ENCODE measurements at places on chromosomes 3 and 15.

DNA sequence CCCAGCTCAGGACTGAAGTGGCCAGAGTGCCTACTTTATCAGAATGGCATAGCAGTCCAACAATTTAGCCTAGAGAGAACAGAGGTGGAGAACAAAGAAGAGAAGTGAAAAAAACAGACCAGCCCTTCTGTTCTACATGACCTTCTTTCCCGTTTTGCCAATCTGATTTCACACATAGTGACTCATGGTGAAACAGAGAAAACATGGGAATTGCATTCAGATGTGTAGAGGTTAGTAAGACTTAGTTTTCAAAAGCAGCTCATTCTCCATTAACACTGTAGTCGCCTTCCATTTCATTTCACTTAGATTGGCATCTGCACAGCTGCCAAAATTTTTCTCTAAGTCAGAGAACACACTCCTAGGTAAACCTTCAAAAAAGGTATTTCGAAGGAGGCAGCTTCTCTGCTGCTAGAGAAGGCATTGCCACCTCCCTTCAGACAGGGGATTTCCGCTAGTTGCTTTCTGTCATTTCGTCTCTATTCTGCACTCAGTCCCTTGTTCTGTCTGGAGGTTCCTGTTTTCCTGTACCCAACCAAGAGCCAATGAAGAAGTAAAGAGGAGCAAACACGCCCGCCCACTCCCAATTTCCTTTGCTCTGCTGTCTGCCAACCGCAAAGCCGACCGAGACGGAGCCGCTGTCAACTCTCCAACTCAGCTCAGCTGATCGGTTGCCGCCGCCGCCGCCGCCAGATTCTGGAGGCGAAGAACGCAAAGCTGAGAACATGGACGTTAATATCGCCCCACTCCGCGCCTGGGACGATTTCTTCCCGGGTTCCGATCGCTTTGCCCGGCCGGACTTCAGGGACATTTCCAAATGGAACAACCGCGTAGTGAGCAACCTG lies at the start of gene ARL6IP5:
ARL6IP5 (plus strand) TSS at position 612 of the 842 bp plus-strand sequence; CDS start at position 723, 111 bp downstream.
- peak; percentile 84 for DNase-seq

GRCh38 chr3:99878005-99878404 lies 60.3 kb downstream of the CMSS1 start:
- DNase-seq = no peak

DNA sequence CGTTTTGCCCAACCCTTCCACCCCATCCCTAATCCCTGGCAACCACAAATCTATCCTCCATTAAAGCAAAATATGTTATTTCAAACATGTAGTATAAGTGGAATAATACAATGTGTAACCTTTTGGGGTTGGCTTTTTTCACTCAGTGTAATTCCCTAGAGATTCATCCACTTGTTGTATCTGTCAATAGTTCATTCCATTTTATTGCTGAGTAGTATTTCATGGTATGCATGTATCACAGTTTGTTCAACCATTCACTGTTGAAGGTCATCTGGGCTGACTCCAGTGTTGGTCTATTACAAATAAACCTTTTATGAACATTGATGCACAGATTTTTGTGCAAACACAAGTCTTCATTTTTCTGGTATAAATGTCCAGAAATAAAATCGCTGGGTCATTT lies 38.8 kb downstream of the BSN start:
- no peak for DNase-seq

DNA sequence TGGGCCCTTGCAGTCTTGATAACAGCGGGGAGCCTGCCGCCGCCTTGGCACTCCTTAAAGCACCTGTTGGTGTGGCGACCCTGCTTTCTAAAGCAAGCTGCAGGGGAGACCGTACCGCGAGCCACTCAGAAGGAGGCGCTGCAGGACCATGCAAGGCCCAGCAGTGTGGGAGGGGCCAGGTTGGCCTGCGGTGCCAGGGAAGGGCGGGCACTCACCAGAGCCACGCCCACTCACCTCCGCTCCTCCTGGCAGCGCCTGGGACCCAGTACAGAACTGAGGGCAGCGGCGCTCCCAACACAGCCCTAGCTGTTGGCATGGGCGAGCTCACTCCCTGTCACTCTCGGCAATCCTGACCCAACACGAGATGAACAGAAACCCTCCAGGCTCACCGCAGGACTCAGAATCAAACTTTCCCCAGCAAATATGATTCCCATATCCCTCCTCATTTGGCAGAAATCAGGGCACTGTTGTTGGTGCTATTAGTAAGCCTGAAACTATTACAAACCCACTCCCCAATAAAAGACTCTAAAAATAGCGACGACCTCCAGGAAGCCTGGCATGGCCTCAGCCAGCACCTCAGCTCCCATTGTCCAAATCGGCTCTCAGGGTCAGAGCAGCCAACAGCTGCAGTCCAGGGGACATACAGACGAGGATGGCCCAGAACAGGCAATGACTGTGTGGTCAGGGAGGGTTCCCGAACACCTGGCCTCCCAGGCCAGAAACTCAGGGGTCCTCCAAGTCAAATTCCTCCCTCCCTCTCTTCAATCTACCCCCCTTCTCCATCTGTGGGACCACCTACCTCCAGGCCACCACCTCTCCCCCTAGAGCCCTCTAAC lies 77.2 kb downstream of the TBC1D2B start:
- DNase-seq = peak; percentile 62

GRCh38 chr3:62479326-62479725 lies 106.0 kb upstream of the FEZF2 start:
- DNase-seq = no peak
